Anterior cingulate cortex (tissue), 58 donors: ENCODE measurements at places on chromosomes 5 and 9.

DNA sequence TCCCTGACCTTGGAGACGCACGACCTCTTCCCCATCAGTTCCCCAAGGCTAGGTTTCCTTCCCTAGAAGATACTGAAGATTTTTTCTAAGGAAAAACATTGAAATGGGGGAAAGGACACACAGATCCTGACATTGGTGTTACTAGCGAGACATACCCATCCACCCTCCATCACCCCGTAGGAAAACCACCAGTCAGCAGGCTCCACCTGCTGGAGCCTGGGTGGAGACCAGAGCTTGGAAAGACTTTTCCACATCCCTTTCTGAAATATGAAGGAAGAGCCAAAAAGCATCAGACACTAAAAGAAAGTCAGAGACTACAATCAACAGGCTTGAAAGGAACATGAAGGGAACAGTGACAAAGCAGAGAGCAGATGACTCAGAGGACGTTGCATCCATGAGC is 638.0 kb downstream of the IRX1 start:
- DNase-seq: no peak

DNA sequence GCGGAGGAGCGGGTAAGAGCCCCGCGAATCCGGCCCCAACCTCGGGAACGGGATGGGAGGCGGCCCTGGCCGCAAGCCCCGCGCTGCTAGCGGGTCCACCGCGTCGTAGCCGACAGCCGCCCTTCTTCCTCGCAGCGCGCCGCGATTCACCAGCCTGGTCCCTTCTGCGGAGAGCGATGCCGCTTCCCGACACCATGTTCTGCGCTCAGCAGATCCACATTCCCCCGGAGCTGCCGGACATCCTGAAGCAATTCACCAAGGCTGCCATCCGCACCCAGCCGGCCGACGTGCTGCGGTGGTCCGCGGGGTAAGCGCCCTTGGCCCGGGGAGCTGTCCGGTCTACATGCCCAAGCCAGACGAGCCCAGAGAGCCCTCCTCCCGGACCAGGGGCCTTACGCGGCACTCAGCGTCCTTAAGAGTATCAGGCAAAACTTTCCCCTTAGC is 335 bp downstream of the ROPN1L start:
- DNase-seq: peak; percentile 75

- no peak for DNase-seq
These were observed 108.3 kb downstream of the SMIM15 start for GRCh38 chr5:61053937-61054336.

DNA sequence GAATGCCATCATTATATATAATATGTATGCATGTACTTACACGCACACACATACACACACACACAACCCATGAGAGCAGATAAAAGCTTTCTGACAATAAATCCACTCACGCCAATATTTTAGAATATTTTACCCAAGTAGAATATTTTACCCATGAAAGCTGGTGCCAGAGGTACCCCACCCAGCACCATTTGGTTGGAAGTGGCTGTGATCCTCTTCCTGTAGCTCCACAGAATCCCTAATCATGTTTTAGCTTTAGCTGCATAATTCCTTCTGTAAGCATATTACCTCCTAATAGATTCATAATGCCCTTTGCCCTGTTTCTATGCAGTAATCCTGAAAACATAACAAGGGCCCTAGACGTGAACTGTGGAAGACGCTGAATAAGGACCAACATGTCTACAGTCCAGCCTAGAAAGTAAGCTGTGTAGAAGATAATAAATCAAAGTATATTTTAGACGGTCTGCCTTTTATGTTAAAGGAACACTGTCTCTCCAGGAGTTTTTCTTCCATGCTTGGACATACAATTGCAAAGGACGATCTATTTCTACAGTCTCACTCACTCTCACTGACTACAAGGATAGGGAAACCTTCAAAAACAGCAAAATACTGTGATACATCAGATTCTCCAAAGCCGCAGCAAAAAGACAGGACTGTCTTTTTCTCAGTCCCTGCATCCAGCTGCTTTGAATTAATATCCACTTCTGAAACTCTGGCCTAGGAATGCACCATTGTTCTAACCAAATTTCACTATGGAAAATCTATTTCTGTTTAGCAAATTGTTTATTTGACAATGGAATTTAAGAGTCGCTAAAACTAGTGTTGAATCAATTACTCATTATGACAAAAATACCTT is 98.2 kb downstream of the USP20 start:
- DNase-seq: no peak

GRCh38 chr5:7391814-7392692 is 3.9 kb upstream of the ADCY2 start:
- DNase-seq: peak; percentile 38

GRCh38 chr5:171825051-171825450 is 39.4 kb downstream of the SMIM23 start:
- no peak for DNase-seq

DNA sequence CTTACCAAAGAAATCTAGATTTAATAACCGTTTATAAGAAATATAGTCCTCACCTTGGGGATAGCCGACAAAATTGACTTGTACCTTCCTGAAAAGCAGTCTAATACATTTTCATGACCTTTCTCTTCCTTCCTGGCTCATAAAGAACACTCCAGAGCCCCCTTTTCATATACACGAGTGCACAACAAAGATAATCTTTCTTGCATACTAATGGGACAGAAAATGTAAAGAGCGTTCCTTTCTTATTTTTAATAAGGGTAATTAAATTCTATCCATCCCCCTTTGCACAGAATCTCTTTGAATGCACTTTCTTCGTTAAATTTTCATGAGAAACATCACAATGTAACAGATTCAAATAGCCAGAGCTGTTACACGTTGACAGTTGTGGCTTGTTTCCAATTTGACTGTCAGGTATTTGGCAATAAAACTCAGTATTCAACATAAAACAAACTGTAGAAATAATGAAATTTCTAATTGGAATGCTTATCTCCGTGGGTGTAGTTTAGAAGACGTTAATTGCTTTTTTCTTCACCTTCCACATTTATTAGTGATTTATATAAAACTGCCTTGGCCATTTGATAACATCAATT is 732.3 kb upstream of the DMAC1 start:
- no peak for DNase-seq

DNA sequence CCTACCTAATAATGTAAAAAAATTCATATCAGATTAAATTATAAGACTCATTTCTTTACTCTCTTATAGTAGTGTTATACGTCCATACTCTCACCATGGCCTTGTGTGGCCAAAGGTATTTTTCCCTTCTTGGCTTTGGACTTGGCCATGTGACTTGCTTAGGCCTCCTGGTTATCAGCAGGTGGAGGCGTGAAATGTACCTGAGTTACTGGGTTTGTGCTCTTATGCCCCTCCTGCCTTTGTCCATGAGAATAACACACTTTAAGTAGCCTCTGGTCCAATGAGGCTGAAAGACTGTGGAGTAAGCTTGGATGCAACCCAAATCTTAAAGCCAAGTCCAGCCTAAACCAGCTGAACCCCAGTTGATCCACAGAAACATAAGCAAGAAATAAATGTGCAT is 68.7 kb downstream of the RETREG1 start:
- no peak for DNase-seq

DNA sequence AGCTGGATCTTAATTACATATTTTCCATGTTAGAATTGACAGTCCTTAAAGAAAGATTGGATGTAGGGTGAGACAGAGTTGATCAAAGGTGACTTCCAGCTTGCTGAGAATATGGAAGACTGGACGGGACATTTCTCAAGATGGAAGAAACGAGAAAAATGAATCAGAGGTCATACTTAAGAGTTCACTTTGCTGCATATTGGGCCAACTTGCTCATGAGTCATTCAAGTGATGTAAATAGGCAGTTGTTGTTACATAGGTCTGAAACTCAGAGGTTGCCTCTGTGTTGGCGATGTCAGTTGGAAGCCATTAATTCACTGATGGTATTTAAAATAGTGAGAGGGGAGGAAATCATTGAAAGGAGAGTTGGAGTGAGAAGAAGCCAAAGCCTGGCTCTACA is 132.8 kb downstream of the CD180 start:
- no peak for DNase-seq

DNA sequence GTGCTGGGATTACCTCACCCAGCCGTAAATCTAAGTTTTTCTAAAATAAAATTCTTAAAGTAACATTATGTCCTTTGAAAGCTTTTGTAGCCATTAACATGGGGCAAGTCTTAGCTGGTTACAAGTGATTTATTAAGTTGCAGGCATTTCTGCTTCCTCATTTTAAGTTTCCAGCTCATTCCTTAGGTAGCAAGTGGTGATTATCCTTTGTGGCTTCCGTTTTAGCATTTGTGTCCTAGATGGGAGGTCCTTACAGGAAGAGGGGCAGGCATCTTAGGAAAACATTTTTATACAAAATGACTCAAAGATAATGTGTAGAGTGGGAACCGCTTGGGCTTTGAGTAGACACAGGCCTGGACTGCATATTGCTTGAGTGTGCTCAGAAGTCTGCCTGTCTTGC is 35.0 kb upstream of the ROPN1L start:
- no peak for DNase-seq

GRCh38 chr9:105246656-105247173 is 2.3 kb downstream of the SLC44A1 start:
- DNase-seq: no peak

DNA sequence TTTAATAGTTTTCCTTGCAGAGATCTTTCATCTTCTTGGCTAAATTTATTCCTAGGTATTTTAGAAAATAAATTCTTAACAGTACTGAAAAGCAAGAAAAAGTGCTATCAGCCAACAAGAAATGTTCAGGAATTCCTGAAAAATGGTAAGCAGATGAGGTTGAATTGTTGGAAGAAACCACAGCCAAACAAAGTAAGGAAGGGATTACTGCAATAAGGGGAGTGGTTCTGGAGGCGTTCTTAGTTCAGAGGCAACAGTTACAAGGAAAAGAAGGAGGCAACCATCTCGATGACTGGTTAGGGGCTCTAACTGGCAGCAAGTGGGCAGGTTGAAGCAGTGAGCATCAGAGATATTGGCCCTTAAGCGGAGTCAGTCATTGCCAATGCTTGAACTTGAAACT is 12.8 kb upstream of the OR13J1 start:
- DNase-seq: no peak

GRCh38 chr5:89047571-89047970 is 164.6 kb upstream of the MEF2C start:
- no peak for DNase-seq

DNA sequence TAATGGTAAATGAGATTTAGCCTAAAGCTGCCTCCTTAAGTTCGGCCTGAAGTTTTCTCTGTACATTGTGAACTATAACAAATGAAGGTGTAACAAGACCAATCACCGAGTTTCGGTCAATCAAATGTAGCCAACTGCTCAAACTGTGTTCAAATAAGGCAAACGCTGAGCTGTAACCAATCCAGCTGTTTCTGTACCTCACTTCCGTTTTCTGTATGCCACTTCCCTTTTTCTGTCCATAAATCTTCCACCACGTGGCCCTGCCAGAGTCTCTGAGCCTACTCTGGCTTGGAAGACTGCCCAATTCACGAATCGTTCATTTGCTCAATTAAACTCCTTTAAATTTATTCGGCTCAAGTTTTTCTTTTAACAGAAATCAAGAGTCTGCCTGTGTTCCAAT is 193.5 kb upstream of the KLF9 start:
- DNase-seq: no peak
